ENCODE measurements at places on chromosomes 12 and 14. TPM values are rescaled to one million over a fixed set of nuclear protein-coding genes. Genes with fewer than 3 reads are reported as not detected.

The TEX52 gene
- not detected for total RNA-seq

The GPRC5D gene
- total RNA-seq, result not detected

The CLEC2B gene
- 2.4 TPM for total RNA-seq

- no peak overlapping the region for H3K27ac ChIP-seq
- H3K27me3 ChIP-seq, result no peaks in the 10 kb centered on the region
- no peaks in the 10 kb centered on the region for H3K36me3 ChIP-seq
- H3K4me3 ChIP-seq, result no peak overlapping the region
- peaks cover 4% of the 10 kb centered on the region for H3K4me1 ChIP-seq
Measured at GRCh38 chr14:105196265-105196960, 15.3 kb upstream of the NUDT14 start.

- peaks cover 32% of the 10 kb centered on the region for H3K36me3 ChIP-seq
- peaks cover 11% of the 10 kb centered on the region for H3K4me1 ChIP-seq
- peak overlapping the region; percentile 98 for H3K4me3 ChIP-seq
- no peaks in the 10 kb centered on the region for H3K27me3 ChIP-seq
Measured at GRCh38 chr14:77458249-77458950, 507 bp downstream of the AHSA1 start.

DNA sequence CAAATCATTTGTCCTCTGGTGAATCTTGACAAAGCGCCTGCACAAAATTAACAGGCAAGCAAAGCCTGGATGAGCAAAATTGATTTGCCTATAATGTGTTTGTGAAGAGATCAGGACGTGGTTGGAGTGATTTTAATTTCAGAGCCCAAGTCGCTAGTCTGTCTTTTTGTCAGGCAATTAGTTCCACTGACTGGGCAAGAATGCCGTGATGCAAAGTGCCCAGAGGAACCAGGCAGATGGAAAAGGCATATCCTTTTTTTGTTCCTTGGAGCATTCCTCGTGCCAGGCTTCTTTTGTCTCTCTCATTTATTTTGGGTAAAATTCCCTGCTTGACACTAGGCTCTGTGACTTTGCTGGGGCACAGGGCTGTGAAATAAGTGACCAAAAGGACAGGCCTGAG, 65.9 kb upstream of the CCDC198 start:
- DNase-seq, result no peak
- H3K27me3 ChIP-seq, result no peaks in the 10 kb centered on the region
- H3K36me3 ChIP-seq, result no peaks in the 10 kb centered on the region
- H3K4me3 ChIP-seq, result no peak overlapping the region
- no peak overlapping the region for H3K27ac ChIP-seq

DNA sequence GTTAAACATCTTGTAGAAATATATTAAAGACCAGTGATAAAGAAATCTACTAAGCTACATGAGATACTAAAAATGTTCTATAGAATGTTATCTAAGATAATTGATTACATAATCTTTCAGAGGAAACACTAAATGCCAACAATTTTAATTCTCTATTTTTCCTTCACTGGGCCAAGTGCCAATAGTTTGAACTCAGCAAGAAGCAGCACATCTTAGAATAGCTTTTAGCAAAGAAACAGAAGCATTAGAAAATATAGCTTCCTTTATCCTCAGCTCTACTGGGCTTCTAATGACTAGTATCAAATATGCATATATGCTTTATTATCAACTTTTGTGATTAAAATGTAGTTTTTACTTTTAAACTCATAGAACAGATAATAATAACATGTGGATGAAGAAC, 461.4 kb upstream of the USP15 start:
- H3K36me3 ChIP-seq, result no peaks in the 10 kb centered on the region
- H3K4me3 ChIP-seq, result no peak overlapping the region
- no peaks in the 10 kb centered on the region for H3K4me1 ChIP-seq
- no peak overlapping the region for H3K27ac ChIP-seq
- no peaks in the 10 kb centered on the region for H3K27me3 ChIP-seq
- DNase-seq, result no peak

GRCh38 chr14:44112774-44113460, 394.2 kb downstream of the FSCB start:
- no peak for DNase-seq
- H3K4me1 ChIP-seq, result no peaks in the 10 kb centered on the region
- no peaks in the 10 kb centered on the region for H3K36me3 ChIP-seq
- H3K27me3 ChIP-seq, result no peaks in the 10 kb centered on the region
- H3K4me3 ChIP-seq, result no peak overlapping the region

- H3K36me3 ChIP-seq, result no peaks in the 10 kb centered on the region
- H3K27me3 ChIP-seq, result peaks cover 2% of the 10 kb centered on the region
- H3K27ac ChIP-seq, result no peak overlapping the region
- H3K4me1 ChIP-seq, result no peaks in the 10 kb centered on the region
Measured at GRCh38 chr14:66359500-66359899, 126.7 kb upstream of the CCDC196 start.

DNA sequence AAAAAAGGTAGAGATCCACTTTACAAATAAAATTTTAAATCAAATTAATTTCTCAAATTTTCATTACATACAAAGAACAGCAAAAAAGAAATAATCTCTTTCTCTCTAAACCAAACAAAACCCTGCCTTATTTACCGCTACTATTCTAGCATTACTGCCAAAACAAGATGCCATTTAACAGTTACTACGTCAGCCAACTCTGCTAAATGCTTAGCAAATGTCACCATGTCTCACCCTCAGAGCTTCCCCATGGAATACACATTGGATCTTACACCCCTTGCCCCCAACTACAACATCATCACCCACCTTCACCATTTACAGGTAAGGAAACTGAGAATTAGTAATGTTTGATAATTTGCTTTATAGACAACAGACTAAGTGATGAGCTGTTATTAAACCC, 23.0 kb upstream of the NR2C1 start:
- DNase-seq, result no peak
- peak overlapping the region; percentile 61 for H3K27ac ChIP-seq
- peaks cover 2% of the 10 kb centered on the region for H3K36me3 ChIP-seq
- H3K27me3 ChIP-seq, result no peaks in the 10 kb centered on the region

GRCh38 chr12:110638796-110639195, 24.9 kb downstream of the TCTN1 start:
- no peaks in the 10 kb centered on the region for H3K4me1 ChIP-seq
- no peaks in the 10 kb centered on the region for H3K36me3 ChIP-seq
- no peak for DNase-seq

- no peak overlapping the region for H3K27ac ChIP-seq
- H3K36me3 ChIP-seq, result no peaks in the 10 kb centered on the region
Measured at GRCh38 chr12:67645601-67646000, 2.9 kb upstream of the DYRK2 start.

Data from Panc1 (cell line).